ENCODE measurements at places on chromosomes 6 and 20.

DNA sequence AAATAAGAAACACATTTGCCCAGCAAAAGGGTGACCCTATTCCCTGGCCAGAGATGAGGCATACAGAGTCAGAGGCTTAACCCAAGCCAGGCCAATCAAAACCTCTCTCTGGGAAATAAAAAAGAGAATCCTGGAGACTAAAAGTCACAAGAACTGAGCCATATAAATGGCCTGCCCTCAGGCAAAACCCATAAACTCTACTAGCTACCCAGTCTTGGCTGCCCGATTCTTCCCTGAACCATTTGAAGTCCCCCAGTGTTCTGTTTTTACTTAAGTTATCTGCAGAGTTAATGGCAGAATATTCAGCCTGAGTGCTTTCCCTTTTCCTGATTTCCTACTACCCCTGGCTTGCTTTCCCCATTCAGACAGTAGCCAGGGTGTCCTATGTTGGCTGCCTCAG, 13.9 kb downstream of the KCNK15 start:
- DNase-seq = no peak

DNA sequence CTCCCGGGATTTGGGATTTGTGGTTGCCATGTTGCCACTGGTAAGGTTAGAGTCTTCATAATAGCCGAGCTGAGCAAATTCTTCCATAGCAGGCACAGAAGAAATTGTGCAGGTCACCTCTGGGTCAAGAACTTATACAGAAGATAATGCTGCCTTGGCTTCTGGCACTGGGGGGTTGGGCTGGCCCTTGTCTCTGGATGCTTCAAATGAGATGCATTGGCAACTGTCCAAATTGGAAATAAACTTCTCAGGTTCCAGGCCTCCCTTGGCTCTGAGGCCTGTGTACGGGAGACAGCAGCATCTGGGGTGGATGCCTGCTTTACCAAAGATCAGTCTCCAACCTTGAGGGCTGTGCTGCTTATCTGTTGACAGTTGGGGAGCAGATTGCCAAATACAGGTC, 26.2 kb downstream of the MYO6 start:
- DNase-seq = no peak

DNA sequence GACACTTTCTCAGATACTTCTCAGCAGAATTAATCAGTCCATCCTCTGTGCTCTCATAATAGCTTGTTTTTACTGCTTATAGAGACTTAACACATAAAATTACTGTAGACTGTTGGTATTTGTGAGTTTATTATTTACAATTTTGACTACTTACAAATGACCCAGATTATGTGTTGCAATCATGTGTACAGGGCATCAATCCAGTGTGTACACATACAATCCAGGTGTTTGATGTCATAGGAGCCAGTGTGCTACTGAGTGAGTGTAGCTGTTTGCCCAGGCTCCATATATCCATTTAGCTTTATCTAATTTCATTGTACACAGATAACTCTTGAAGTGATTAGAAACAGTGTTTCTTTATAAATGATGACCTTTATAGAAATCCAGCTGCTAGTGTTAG, 31.3 kb downstream of the TRMT11 start:
- DNase-seq = no peak

GRCh38 chr6:25193460-25194171, 85.6 kb upstream of the CARMIL1 start:
- DNase-seq = no peak

DNA sequence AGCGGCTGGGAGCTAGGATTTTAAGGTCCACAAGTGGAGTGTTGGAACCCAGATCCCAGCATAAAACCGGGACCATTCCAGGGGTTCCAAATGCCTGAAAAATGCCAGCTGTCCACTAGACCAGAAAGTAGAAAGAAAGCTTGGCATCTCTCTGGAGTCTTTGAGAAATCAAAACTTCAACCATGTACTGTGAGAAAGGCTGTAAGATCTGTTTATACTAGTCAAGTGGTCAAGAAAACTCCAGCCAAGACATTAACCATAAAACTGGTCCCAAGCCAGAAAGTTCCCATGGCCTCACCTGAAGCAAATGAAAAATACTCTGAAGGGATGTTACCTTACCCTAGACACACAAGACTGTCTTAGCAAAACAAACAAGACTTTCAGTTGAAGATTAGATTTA, 112.6 kb downstream of the DCDC2 start:
- DNase-seq = no peak

- no peak for DNase-seq
Observed at GRCh38 chr6:166940643-166941068, 15.7 kb downstream of the RNASET2 start.

GRCh38 chr6:73983367-73983766, 287.4 kb downstream of the CD109 start:
- no peak for DNase-seq

- no peak for DNase-seq
Observed at GRCh38 chr20:600736-601135, 9.4 kb downstream of the TCF15 start.

GRCh38 chr6:31947070-31947675, 1.3 kb downstream of the CFB start:
- DNase-seq = no peak

GRCh38 chr6:125340175-125340835, 38.5 kb upstream of the HDDC2 start:
- DNase-seq = no peak

GRCh38 chr6:146153040-146153758, 124.3 kb downstream of the GRM1 start:
- no peak for DNase-seq
